ENCODE measurements at places on chromosomes 6 and 20. TPM values are rescaled to one million over a fixed set of nuclear protein-coding genes. Genes with fewer than 3 reads are reported as not detected.
A peak's percentile ranks its signal among the peaks of the same experiment; 100 is the strongest.

DNA sequence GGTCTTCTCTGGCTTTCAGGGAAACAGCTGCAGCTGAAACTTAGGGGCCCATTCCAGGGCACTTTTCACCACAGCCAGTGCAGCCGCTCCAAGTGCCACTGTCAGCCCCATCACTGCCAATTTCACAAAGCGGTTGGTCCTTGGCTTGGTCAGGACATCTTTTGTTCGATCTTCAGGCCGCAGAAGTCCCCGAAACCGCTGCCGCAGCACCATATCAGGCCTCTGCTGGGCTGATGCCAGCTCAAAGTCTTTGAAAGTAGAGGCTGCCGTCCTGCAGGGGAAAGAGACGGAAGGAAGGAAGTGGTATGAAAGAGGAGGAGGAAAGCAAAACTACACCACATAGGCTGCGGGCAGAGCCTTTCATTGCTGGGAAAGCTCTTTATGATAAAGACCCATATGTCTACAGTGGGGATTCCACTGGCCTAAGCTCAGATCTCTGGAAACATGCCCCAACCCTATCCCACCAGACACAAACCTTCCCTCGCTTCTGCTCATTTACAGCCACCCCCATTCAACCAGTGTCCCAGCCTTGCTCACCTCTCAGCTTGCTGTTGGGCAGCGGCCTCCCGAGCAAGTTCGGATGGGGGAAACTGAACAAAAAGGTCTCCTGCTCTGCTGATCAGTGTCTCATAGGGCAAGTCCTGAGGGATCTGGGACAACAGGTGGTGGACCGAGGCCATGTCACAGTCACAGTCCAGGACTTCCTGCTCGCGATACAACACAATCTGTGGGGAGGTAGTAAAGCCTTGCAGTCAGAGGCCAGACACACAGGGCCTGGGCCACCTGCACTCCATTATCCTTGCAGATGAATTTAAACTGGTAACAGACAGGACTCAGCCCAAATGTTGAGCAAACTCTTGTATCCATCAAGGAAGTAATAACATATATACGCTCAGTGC lies 23.5 kb downstream of the TBC1D20 start:
- H3K27me3 ChIP-seq, result no peaks in the 10 kb centered on the region
- H3K4me3 ChIP-seq, result no peak overlapping the region
- peaks cover 17% of the 10 kb centered on the region for H3K4me1 ChIP-seq
- peaks cover 99% of the 10 kb centered on the region for H3K36me3 ChIP-seq
- peak overlapping the region; percentile 46 for H3K27ac ChIP-seq
- DNase-seq, result no peak

DNA sequence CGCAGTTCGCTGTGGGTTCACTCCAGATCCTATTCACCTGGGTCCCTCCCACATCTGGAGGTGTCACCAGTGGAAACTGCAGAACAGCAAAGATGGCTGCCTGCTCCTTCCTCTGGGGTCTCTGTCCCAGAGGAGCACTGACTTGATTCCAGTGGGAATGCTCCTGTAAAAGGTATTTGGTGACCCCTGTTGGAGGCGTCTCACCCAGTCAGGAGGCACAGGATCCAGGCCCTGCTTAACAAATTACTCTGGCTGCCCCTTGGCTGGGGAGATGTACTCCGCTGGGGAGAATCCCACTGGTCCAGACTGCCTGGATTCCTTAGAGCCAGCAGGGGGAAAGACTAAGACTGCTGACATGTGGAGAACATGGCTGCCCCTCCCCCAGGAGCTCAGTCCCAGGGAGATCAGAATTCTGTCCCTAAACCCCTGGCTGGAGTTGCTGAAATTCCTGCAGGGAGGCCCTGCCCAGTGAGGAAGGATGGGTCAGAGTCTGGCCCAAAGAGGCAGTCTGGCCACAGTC lies 483.0 kb downstream of the CBLN4 start:
- no peak overlapping the region for H3K4me3 ChIP-seq
- H3K27ac ChIP-seq, result no peak overlapping the region
- H3K27me3 ChIP-seq, result no peaks in the 10 kb centered on the region
- no peaks in the 10 kb centered on the region for H3K4me1 ChIP-seq
- no peak for DNase-seq
- H3K36me3 ChIP-seq, result no peaks in the 10 kb centered on the region

DNA sequence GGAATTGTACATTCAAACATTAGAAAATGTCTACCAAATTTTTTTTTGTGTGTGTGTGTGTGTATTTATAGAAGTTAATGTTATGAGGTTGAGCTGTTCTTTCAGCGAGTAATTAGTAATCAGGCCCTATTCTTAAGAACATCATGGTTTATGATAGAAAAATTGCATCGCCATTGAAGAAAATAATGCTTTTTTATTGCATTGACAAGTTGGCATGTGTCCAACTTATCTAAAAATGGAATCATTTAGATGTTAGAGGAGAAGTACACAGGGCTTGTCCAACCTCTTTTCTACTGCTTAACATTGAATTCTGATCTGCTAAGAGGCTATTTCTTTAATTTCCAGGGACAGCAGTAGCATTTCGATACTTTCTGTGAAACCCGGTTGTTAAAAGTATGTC lies 61.6 kb upstream of the ADGRG6 start:
- no peaks in the 10 kb centered on the region for H3K27me3 ChIP-seq
- no peaks in the 10 kb centered on the region for H3K4me1 ChIP-seq
- no peak overlapping the region for H3K4me3 ChIP-seq
- H3K27ac ChIP-seq, result no peak overlapping the region
- DNase-seq, result no peak
- H3K36me3 ChIP-seq, result no peaks in the 10 kb centered on the region

DNA sequence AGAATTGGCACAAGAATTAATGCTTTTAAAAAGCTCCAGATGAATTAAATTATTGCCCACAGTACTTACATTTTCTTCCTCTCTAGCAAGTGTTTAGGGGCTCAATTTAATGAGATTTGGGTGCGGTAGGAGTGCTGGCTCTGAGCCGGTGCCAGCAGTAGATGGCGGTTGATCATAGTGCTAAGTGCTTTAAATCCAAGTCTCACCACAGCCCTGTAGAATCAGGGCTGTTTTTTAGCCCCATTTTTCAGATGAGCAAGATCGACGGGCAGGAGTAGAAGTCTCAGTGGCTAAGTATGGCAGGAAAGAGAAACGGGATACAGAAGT lies 136.9 kb upstream of the SALL4 start:
- no peak overlapping the region for H3K27ac ChIP-seq
- no peaks in the 10 kb centered on the region for H3K27me3 ChIP-seq
- no peak for DNase-seq
- no peak overlapping the region for H3K4me3 ChIP-seq
- no peaks in the 10 kb centered on the region for H3K36me3 ChIP-seq

DNA sequence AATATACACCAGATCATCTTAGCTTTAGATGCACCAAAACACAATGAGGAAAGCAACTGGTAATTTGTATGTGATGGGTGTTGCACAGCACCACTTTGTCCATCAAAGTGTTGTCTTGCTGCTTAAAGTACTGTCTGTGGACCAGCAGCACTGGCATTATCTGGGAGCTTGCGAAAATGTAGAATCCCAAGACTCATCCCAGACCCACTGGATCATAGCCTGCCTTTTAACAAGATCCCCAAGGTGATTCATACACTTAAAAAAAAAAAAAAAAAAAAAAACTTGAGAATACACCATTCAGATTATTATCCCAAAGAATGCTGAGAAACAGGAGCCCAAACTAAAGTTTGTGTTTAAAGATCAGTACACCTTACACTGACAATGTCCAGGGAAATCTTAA lies 123.4 kb downstream of the TASP1 start:
- no peak overlapping the region for H3K27ac ChIP-seq
- H3K27me3 ChIP-seq, result no peaks in the 10 kb centered on the region
- H3K4me1 ChIP-seq, result peaks cover 8% of the 10 kb centered on the region
- no peak for DNase-seq
- no peak overlapping the region for H3K4me3 ChIP-seq

- no peak for DNase-seq
- H3K27ac ChIP-seq, result no peak overlapping the region
These were observed 105.1 kb downstream of the UST start for GRCh38 chr6:148851683-148852556.

GRCh38 chr6:14317387-14317970 lies 199.9 kb downstream of the CD83 start:
- no peak for DNase-seq
- no peak overlapping the region for H3K4me3 ChIP-seq
- H3K27me3 ChIP-seq, result no peaks in the 10 kb centered on the region
- H3K4me1 ChIP-seq, result peaks cover 10% of the 10 kb centered on the region
- no peak overlapping the region for H3K27ac ChIP-seq
- no peaks in the 10 kb centered on the region for H3K36me3 ChIP-seq

DNA sequence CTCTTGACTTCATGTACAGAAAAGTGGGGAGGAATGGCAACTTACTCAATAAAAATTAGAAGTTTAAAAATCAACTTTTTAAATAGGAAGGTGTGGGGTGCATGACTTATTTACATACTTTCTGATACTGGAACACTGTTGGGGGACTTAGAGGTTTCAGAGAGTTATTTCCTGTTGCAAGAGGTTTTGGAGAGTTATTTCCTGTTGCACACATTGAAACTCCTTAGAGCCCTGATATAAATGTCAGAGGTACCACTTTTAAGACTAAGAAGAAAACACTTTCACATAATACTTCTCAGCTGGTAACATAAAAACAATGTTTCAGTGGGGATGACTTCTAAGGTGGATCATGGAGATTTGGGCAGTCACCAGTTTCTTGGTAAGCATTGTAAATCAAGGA lies 579.9 kb downstream of the MMUT start:
- no peaks in the 10 kb centered on the region for H3K4me1 ChIP-seq
- H3K27ac ChIP-seq, result no peak overlapping the region
- H3K27me3 ChIP-seq, result no peaks in the 10 kb centered on the region
- H3K36me3 ChIP-seq, result no peaks in the 10 kb centered on the region
- H3K4me3 ChIP-seq, result no peak overlapping the region

GRCh38 chr20:25858495-25859425 lies 162.1 kb upstream of the ZNF337 start:
- DNase-seq, result no peak
- peak overlapping the region; percentile 34 for H3K4me3 ChIP-seq
- peaks cover 24% of the 10 kb centered on the region for H3K27me3 ChIP-seq
- no peak overlapping the region for H3K27ac ChIP-seq

DNA sequence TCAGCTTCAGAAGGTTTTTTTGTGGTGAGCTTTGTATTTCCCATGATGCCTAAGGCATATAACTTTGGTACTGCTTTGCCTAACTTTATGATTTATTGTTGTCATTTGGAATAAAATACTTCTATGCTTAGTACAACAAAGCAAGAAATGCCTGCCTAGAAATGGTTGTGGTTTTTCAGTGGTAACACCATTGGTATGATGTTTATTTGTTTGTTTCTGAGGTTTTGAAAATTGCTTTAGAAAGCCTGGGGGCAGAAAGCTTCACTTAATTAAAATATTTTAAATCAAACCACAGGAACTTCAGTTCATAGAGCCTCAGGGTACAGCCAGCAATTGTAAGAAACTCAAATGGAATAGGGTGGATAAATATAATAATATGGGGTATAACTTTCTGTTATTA lies 351.2 kb upstream of the MAP3K7 start:
- H3K27me3 ChIP-seq, result no peaks in the 10 kb centered on the region
- H3K36me3 ChIP-seq, result no peaks in the 10 kb centered on the region
- H3K27ac ChIP-seq, result no peak overlapping the region
- DNase-seq, result no peak
- no peaks in the 10 kb centered on the region for H3K4me1 ChIP-seq
- no peak overlapping the region for H3K4me3 ChIP-seq

GRCh38 chr20:24731312-24731711 lies 217.8 kb upstream of the CST7 start:
- H3K4me3 ChIP-seq, result no peak overlapping the region
- H3K36me3 ChIP-seq, result no peaks in the 10 kb centered on the region
- H3K27me3 ChIP-seq, result no peaks in the 10 kb centered on the region
- no peaks in the 10 kb centered on the region for H3K4me1 ChIP-seq

DNA sequence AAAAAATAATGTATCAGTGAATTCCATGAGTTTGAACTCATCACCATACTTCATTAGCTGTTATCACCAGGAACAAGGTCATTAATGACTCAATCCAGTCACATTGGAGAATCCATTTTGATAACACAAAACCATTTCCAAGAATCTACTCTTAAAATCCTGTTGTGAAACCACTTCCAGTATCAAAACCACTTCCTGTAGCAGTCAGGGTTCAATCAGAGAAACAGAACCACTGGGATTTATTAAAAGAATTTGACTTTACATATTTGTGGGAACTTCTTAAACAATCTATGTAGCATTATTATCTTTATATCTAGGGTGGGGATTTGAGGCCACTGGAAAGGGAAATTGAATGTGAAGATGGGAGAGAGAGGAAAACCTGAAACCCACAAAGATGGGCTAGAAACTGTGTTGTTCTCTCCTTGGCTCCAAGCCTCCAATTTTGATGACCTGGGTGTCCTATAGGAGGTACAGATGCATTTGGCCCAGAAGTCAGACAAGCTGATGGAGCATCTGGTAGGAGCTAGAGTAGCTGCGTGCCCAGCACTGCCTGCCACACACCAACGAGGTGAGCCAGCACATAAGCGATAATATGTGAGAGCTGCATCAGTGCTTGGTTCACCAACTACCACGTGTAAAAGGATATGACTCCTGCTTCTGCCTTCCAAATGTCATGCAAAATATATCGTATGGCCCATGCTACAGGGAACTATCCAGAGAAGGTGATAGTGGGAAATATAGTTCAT lies 117.0 kb downstream of the TMEM200A start:
- no peaks in the 10 kb centered on the region for H3K36me3 ChIP-seq
- no peak for DNase-seq
- H3K4me1 ChIP-seq, result no peaks in the 10 kb centered on the region
- H3K27me3 ChIP-seq, result no peaks in the 10 kb centered on the region
- H3K4me3 ChIP-seq, result no peak overlapping the region

The LKAAEAR1 gene
- 0.97 TPM for total RNA-seq

The RAET1L gene
- not detected for total RNA-seq

The FNDC11 gene
- total RNA-seq, result 1.3 TPM

The BEND3 gene
- 3.1 TPM for total RNA-seq

Measured in lower lobe of right lung (tissue), 2 donors.